ENCODE measurements at places on chromosomes 13 and 19.
A peak's percentile ranks its signal among the peaks of the same experiment; 100 is the strongest.

GRCh38 chr13:94239135-94239534, 240.3 kb downstream of the DCT start:
- DNase-seq: no peak

GRCh38 chr13:35256459-35257148, 219.9 kb downstream of the MAB21L1 start:
- DNase-seq: no peak

DNA sequence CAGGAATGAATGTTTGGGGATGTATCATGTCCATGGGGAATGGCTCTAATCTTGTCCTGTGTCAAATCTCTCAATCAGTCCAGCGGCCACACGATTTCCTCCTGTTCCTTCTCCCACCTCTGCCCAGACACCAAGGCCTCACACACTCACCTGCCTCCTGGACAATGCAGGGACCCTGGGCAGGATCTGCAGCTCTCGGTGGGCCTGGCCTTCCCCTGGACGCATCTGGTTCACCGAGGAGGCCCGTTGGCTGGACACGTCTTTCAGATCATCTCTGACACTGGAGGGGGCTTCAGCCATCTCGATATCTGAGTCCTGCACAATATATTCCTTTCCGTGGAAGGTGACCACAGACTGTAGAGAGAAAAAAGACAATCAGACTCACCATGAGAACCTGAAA, 21.4 kb downstream of the ZSCAN5C start:
- DNase-seq: no peak

GRCh38 chr19:55474269-55475265, 1.9 kb upstream of the ZNF628 start:
- no peak for DNase-seq

GRCh38 chr19:6800991-6801484, 28.5 kb downstream of the VAV1 start:
- DNase-seq: no peak

- DNase-seq: no peak
Observed at GRCh38 chr13:22073718-22074117, 402.8 kb downstream of the FGF9 start.

GRCh38 chr13:94667190-94667589, 45.2 kb downstream of the SOX21 start:
- DNase-seq: no peak

- DNase-seq: no peak
Observed at GRCh38 chr19:17721821-17722220, 2.5 kb downstream of the MAP1S start.

GRCh38 chr13:114285166-114285808, 3.9 kb downstream of the UPF3A start:
- no peak for DNase-seq

DNA sequence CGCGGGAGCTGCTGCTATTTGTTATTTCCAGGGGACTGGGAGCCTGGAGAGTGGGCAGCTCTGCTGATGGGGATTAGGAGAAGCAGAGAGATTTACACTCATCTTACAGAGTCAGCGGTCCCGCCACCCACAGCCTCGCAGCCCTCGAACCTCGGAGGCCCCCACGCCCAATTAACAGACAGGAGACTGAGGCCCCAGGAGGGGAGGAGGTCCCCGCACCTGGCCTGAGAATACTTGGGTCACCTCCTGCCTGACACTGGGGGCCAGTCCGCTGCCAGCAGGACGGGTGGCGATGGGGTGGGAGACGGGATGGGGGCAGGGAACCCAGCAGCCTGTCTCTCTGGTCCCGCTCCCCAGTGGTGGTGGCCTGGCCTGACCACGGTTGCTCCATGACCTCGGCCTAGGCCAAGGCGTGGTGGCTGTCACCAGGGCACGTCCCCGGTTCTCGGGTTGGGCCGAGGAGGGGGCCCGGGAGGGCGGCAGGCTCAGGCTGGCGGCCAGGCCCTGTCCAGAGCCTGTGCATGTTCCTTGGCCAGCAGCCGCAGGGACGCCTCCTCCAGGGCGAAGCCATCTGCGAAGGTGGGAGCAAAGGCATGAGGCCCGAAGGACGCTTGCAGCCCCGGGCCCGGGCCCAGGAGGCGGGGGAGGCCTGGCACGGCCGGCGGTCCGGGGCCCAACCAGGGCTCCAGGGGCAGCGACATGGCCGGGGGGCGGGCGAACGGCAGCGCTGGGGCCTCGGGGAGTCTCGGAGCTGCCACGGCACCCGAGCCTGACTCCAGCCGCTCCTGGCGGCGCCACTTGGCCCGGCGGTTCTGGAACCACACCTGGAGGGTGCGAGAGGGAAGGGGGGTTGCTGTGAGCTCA, 1.7 kb downstream of the RAX2 start:
- DNase-seq: no peak

DNA sequence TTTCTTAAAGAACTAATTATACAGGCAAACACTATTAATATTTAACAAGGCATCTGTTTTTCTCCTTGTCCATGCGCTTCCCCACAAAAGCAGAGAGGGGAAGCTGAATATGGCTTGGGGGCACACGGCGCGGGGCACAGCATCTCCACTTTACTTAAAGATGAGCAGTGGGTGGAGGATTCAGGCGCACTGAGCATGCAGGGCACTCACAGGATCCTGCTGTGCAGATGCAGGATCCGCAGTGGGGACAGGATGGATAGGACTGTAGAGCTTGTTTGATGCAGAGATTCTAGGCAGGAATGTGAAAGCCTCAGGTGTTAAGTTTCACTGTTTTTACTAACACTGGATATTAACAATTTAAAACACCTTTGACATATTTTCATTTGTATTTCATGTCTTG, 43.3 kb downstream of the ATP11A start:
- DNase-seq: no peak

DNA sequence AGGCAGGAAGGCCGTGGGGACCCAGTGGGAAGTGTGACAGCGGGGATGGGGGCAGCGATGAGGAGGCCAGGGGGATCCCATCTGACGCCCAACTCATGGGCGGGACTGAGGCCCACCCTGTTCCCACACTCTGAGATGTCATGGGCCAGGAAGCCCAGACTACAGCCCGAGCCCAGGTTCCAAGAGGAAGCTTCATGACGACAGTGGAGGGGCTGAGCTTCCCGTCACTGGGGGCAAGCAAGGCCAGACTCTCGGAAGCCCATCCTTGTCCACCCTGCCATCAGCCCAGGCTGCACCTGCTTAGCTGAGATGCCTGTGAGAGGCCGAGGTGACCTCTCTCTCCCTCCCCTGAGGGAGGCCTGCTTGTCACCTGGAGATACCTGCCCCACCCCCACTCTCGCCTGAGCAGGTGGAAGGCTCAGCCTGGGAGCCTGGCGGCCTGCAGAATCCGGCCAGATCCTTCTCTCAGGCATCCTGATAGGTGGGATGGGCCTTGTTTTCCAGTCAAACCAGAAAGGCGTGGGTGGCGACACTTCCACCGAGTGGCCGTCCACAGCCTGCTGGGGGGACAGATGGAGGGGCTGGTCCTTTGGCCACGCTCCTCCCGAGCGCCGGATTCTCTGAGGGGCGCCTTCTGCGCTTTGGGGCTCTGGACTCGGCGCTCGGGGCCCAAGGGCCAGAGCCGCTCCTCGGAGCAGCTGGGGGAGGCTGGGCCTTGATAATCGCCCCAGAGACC, 4.8 kb downstream of the ZBTB7A start:
- no peak for DNase-seq

- DNase-seq: no peak
Observed at GRCh38 chr13:111900390-111901131, 166.4 kb upstream of the SOX1 start.

GRCh38 chr19:15282311-15282705, 50.0 kb downstream of the BRD4 start:
- no peak for DNase-seq

GRCh38 chr19:1663852-1664251, 11.4 kb upstream of the TCF3 start:
- no peak for DNase-seq

GRCh38 chr13:58300974-58301681, 669.6 kb downstream of the PCDH17 start:
- DNase-seq: no peak

GRCh38 chr13:80858131-80858530, 517.2 kb upstream of the SPRY2 start:
- DNase-seq: no peak

GRCh38 chr13:53848366-53848961, 819.9 kb downstream of the OLFM4 start:
- DNase-seq: no peak

- no peak for DNase-seq
Observed at GRCh38 chr19:44684892-44685863, 13.8 kb upstream of the CEACAM16 start.

GRCh38 chr13:73623281-73623680, 510.9 kb downstream of the KLF12 start:
- DNase-seq: no peak

- no peak for DNase-seq
Observed at GRCh38 chr13:71879129-71879535, 12.1 kb upstream of the DACH1 start.

- DNase-seq: no peak
Observed at GRCh38 chr19:56687031-56687430, 15.5 kb upstream of the ZNF835 start.

DNA sequence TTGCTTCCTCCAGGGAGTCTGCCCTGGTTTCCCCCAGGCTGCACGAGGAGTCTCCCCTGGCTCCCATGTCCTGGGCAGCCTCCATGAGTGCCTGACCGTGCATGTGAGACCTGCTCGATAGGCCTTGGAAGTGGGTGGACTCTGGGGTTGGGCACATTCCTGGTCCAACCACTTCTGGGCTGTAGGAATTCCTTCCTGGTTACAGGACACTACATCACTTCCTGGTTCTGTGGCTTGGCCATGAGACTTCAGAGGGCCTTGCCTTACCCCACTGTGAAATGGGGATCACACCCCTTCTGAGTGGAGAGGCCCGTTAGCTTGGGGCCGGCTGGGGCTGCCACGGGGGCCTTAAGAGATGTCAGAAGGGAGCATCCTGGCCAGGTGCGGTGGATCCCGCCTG, 4.0 kb upstream of the ZNF628 start:
- DNase-seq: no peak

GRCh38 chr13:98181111-98181815, 4.2 kb upstream of the RNF113B start:
- DNase-seq: no peak

DNA sequence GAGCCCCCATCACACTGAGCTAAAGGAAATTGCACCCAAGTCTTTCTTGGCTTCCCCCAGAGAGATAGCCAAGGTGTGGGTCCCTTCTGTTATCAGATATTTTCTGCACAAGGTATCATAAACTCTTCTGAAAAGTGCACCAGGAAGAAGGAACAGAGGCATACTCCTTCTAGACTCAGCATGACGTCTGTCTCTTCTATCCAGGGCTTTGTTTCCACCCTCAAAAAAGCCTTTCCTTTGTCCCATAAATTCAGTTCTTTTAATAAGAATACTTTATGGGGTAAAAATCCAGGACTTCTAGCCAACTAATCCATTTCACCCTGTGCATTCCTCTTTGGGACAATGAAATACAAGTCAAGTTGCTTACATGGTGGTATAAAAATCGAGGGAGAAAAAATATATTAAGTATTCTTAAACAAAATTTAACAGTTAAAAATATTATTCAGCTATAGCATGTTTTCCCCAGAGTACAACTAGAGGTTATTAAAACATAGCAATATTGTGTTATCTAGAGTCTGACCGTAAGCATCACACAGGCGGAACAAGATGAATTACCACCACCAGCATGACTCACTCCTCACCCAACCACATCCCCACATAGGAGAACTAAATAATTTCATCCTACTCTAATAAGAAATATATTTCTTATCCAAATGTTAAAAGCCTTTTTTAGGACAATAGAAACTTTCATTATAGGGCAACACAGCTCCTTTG, 79.9 kb upstream of the GPC6 start:
- no peak for DNase-seq

- no peak for DNase-seq
Observed at GRCh38 chr13:42367831-42368230, 95.9 kb downstream of the AKAP11 start.

DNA sequence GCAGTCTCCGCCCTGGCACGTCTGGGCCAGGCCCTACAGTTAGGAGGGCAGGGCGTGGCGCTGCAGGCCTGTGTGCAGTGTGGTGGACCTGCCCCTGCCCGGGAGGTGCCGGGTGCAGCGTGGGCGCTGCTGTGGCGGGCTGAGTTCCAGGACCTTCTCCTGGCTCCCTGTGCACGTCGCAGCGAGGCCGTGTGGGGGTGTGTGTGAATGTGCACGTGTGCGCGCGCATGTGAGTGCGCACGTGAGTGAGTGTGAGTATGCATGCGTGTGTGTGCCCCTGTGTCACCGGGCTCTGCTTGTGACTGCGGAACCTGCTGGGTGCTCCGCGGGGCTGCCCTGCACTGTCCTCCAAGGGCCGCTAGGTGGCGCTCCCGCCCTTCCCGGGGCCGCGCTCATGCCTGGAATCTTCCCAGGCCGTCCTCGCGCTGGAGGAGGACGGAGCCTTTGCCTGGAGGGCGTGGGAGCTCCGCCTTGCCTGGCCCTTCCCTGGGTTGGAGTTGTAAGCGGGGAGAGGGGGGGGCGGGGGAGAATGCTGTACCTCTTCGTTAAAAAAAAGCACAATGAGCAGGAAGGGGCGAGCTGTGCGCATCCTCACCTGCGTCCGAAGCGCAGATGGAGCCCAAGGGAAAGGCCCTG, 79.3 kb downstream of the KDM4B start:
- no peak for DNase-seq

- DNase-seq: no peak
Observed at GRCh38 chr13:81001828-81002385, 661.0 kb upstream of the SPRY2 start.

GRCh38 chr19:5182751-5183150, 157.9 kb downstream of the PTPRS start:
- no peak for DNase-seq

DNA sequence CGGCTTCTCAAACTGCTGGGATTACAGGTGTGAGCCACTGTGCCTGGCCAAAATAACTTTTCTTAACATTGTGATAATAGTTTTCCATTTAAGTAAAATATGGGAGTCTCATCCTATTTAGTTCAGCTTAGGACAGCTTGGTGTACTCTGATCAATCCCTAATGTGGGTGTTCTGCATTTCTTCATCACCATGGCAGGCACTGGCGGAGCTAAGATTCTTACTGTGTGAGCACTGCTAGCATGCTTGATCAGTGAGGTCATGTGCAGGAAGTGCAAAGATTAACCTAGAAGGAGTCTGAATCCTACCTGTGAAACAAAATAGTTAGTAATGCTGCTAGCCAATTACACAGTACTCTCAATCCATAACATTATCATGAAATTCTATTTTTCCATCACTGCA, 1684.2 kb upstream of the SLC10A2 start:
- no peak for DNase-seq

GRCh38 chr19:52535771-52536447, 8.4 kb downstream of the ZNF808 start:
- peak; percentile 41 for DNase-seq

GRCh38 chr13:33717775-33718174, 100.2 kb upstream of the RFC3 start:
- no peak for DNase-seq
